ENCODE measurements at places on chromosomes 12 and 14.

GRCh38 chr14:63647696-63648410 is 6.2 kb upstream of the WDR89 start:
- no peak for DNase-seq

DNA sequence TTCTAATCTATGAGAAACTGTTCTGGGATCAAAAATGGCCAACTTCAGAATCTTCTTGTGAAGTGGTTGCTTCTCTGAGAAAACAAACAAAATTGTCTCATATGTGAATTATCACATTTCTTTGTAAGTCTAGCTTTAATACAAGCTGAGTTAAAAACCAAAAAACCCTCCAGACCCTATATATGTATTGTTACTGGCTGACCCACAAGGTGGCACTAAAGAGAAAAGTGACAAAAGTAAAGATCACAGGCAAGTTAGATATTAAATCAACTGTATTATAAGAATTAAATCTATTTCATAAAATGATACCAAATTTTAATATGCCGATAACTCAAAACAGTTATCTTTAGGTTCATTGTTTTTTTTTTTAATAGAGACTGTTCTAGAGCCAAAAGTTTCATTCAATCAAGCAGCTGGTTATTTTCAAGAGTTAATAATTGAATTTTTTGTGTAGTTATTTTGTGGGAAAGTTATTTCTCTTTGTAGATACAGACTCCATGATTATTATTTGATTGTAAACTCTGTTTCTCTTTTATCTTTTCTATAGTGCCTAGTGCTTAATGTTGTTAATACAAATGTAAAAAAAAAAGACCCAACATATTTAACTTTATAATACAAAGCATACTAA is 7.5 kb upstream of the TRHDE start:
- DNase-seq: no peak

DNA sequence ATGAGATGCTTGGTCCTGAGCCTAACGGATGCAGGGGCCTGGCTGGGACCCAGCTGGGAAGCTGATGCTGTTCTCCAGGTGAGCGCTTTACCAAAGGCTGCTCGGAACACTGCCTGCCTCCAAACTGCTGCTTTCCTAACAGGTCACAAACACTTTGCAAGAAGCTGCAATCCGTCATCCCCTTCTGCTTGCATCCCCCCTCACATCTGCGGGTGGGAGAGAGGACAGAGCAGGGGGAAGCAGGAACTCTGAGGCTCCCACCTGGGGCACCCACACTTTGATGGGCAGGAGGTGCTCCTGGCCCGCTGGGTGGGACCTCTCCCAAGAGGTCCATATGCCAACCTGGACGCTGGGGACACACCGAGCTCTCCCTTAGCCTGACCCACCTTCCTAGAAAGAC is 24.9 kb upstream of the PPP2R5C start:
- no peak for DNase-seq

GRCh38 chr12:99619389-99620158 is 28.0 kb upstream of the GARIN6 start:
- DNase-seq: peak; percentile 49

DNA sequence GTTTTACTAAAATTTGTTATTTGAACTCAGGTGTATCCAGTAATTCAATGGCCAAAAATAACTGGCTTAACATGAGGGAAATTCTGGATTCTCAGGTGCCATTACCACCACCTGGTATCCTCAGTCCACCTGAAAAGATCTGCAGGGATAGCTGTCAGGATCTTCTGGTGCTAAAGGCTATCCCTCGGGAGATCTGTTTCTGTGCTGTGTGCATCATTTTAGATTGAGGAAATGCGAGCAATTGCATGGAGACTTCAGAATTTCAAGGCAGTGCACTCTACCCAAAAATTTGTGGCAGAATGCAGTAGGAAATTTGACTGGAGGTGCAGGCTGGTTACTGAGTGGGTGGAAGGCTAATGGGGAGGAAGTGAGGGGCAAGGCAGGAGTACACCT is 26.4 kb downstream of the ZCCHC8 start:
- no peak for DNase-seq

- no peak for DNase-seq
Measured at GRCh38 chr14:105935384-105935783, 409.0 kb downstream of the TMEM121 start.

DNA sequence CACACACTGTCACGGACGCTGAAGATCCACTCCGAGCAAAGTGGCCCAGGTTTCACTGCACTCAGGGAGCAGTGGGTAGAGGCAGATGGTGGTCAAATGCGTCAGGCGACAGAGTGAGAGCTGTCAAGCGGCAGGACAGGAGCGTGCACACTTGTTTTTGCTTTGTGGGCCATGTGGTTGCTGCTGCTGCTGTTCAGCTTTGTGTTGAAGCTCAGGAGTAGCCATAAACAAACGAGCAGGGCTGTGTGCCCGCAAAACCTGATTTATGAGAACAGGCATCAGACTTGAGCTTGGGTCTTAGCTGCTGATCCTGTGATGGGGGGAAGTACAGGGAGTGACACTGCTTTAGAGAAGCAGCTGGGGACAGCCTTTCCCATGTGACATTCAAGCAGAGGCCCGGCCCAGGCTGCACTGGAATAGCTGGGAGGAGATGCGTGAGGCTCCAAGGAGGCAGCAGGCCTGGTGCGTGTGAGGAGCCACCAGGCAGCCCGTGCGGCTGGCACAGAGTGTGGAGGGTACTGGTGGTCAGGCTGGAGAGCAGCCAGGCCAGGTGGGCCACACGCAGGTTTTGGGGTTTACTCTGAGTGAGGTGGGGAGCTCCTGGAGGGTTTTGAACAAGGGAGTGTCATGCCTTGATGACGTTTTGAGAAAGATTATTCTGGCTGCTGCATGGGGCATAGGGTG is 31.1 kb upstream of the ASPG start:
- DNase-seq: no peak

- no peak for DNase-seq
Measured at GRCh38 chr14:85281921-85282320, 248.0 kb upstream of the FLRT2 start.

- DNase-seq: no peak
Measured at GRCh38 chr12:98686603-98687002, 41.5 kb downstream of the APAF1 start.

GRCh38 chr12:57620936-57621496 is 9.8 kb downstream of the ARHGEF25 start:
- no peak for DNase-seq

DNA sequence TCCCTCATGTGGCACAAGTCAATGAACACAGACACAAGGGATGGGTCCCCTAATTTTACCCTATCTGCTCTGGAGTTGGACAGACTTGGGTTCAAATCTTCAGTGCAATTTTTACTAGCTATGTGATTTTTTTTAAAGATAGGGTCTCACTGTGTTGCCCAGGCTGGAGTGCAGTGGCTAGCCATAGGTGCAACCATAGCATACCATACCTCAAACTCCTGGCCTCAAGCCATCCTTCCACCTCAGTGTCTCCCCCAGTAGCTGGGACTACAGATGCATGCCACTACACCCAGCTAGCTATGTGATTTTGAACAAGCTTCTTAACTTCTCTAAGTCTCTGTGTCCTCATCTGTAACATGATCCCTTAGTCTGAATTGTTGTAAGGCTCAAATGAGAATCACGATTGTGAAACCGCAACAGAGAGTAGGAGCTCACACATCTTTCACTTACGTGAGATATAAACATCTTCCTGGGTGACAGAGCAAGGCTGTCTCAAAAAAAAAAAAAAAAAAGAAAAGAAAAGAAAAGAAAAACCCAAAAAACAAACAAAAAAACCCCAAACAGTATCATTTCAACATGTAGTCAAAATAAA is 4.7 kb downstream of the CALCOCO1 start:
- no peak for DNase-seq
